Thyroid gland (tissue), 4 donors: ENCODE measurements at places on chromosomes 2 and 18. TPM values are rescaled to one million over a fixed set of nuclear protein-coding genes. Genes with fewer than 3 reads are reported as not detected.

The COL4A3 gene
- 70.0 TPM for total RNA-seq

The MSGN1 gene
- not detected for total RNA-seq

The SULT1C4 gene
- 3.2 TPM for total RNA-seq

The NOL4 gene
- total RNA-seq, result 14.3 TPM

DNA sequence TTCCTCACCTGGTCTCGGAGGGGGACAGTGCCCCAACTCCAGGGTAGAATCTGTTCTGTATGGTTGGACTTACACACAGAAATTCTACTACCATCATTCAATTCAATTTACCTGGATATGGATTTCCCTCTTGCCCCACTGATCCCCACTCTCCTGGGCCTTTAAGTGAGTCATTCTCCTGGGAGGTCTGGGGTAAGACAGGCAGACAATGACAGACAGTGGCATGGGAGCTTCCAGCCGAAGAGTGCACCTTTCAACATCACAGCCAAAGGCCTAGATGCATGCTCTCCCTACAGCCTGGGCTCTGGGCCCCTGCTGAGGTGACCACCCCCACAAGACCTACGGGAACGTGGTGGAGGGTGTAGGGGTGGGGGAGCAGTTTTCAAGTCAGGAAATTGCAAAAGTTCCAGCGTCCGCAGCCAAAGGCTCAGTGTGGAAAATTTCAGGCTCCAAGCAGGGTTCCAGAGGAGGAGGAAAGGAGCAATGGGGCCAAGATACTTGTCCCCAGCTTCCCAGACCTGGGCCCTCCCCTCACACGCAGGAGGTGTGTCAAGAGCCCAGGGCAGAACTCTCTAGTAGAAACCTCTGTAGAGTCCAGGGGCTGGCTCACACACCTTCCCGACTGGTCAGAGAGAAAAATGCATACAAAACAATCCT is 296.4 kb downstream of the CYP26B1 start:
- DNase-seq, result no peak

- no peak for DNase-seq
Observed at GRCh38 chr2:44109166-44109565, 59.5 kb upstream of the PPM1B start.

GRCh38 chr2:72940786-72941185 is 23.5 kb downstream of the EMX1 start:
- no peak for DNase-seq

DNA sequence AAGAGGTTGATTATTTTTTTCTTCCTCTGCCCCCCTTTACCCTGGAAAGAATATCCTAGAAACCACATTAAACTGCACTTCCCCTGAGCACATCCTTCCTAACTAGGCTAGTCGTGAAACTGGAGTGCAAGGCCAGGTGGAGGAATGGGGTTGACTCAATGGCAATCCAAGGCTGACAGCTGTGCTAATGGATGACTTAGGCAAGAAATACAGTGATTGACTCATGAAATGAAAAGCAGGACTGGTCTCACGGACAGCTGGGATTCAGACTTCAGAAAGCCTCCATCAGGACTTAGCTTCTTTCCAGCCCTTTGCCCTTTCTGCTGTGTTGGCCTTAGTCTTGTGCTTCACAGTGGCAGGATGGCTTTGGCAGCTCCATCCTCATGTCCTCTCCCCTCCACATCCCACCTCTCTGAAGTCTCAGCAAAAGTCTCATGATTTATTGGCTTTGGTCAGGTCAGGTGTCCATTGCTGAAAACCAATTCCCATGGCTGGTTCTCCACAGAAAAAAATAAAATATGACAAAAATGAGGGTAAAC is 33.8 kb downstream of the INSIG2 start:
- no peak for DNase-seq

GRCh38 chr2:201411421-201411820 is 39.8 kb downstream of the TRAK2 start:
- DNase-seq, result no peak

GRCh38 chr2:96291751-96292150 is 13.6 kb downstream of the SNRNP200 start:
- DNase-seq, result no peak

DNA sequence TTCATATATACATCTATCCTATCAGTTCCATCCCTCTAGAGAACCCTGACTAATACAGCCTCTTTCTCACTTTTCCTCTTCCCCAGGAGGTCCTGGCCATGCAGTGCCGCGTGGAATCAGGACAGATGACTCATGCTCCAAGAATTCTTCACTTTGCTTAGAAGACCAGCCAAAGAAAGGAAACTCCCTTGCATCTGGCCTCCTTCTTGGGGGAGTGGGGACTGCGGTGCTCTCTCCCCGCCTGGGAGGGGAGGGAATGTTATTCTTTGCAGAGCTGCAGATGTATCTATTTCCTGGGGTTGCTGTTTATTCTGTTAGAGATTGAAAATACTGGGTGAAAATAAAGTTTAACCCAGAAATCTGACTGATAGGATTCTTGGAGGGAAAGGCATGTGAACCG is 111.5 kb upstream of the SH3BP4 start:
- DNase-seq, result peak; percentile 74

DNA sequence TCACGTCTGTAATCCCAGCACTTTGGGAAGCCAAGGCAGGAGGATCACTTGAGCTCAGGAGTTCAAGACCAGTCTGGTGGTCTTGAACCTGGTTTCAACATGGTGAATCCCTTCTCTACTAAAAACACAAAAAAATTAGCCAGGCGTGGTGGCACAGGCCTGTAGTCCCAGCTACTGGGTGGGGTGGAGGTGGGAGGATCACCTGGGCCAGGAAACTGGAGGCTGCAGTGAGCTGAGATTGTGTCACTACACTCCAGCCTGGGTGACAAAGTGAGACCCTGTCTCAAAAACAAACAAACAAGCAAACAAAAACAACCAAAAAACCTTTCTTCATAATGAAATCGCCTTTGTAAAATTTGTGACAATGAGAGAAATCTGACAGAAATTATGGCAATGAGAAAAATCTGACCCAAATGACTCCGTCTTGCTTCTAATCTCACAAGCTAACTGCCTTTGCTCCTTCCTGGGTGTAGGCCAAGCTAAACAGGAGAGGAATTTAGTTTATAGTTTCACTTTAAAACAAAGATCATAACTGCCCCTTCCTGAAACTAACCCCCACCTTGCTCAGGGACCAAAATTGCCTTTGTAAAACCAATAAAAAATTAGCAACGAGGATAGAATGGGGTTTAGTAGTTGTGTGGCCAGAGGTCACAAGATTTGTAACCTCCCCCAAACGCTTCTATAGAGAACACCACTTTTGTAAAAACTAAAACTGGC is 60.7 kb upstream of the KIF5C start:
- no peak for DNase-seq

- no peak for DNase-seq
Observed at GRCh38 chr2:16128746-16129610, 188.6 kb downstream of the MYCN start.

DNA sequence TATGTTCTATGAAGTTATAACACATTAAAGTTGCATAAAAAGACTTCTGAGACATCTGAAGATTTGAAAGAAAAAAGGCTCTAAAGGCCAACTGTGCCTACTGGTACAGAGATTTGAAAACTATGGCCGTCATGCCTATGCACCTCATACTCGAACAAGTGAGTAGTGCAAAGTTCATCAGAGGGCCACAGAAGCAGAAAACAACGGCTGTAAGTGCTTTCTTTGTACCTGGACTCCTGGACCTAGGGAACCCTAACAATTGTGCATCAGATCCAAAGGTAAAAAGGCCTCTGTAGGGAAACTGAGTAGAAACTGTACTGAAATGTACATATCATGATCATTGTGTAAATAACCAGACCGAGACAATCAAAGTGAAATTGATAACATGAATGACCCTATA is 230.4 kb upstream of the CHST9 start:
- DNase-seq, result no peak

DNA sequence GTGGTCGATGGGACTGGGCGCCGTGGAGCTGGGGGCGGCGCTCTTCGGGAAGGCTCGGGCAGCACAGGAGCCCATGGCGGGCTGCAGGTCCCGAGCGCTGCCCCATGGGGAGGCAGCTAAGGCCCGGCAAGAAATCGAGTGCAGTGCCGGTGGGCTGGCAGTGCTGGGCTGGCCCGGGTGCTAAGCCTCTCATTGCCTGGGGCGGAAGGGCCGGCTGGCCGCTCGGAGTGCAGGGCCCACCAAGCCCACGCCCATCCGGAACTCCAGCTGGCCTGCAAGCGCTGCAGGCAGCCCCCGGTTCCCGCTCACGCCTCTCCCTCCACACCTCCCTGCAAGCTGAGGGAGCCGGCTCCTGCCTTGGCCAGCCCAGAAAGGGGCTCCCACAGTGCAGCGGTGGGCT is 748.4 kb upstream of the NRXN1 start:
- no peak for DNase-seq

GRCh38 chr2:149331023-149331400 is 625 bp downstream of the LYPD6 start:
- no peak for DNase-seq

DNA sequence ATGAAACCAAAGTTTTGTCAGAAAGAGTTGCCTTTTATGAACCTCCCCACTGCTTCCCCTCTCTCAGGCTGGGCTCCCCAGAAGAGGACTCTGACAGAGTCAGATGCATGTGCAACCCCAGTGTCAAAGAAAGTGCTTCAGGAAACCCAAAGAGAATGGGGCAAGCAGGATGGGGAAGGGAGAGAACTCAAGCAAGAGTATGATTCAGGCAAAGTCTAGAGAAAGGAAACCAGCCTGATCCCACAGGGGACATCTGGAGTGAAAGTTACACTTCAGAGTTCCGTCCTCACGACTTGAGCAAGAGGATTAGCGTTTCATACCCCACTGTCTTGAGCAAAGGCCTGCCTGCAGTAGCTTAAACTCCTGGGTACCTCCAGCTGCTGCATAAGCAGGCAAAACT is 51.8 kb upstream of the EPC2 start:
- DNase-seq, result no peak

- DNase-seq, result no peak
Observed at GRCh38 chr2:174777347-174778084, 13.2 kb upstream of the CHRNA1 start.
